Activated naive CD8-positive, alpha-beta T cell treated with anti-CD3 and anti-CD28 coated beads, Interleukin-2, amount 50 U/mL, for 24 hours (primary cell): ENCODE measurements at places on chromosomes 2 and 18.

GRCh38 chr18:1104181-1104881, 199.7 kb downstream of the ADCYAP1 start:
- no peak for DNase-seq

GRCh38 chr2:182655750-182656149, 60.3 kb upstream of the DNAJC10 start:
- DNase-seq, result no peak

GRCh38 chr2:115838539-115838938, 1396.1 kb downstream of the DPP10 start:
- no peak for DNase-seq

DNA sequence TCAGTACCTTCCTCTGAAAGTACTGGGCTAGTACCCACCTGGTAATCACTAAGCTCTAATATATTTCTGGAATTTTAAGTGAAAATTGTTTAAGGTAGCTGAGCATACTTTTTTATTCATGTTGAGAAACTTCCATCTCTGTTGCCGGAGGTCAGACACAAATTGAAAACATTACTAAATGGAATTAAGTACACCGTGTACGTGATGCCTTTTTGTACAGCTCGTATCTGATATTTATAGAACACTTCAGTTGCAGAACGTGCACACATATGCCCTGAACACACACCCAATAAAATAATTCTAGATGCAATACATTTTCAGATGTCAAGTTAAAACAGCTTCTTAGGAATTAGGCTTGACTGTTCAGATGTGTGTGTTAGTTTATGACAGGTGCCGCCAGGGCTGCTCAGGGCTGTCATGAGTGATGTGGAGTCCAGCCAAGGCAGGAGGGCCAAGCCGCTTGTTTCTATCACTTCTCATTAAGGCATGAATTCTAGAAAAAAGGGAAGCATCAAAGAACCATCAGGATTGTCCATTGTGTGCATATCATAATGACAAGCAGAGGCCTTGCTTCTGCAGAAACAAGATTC, 80.9 kb upstream of the FOSL2 start:
- no peak for DNase-seq

- DNase-seq, result no peak
These were observed 1262.2 kb upstream of the PIK3C3 start for GRCh38 chr18:40692871-40693270.

DNA sequence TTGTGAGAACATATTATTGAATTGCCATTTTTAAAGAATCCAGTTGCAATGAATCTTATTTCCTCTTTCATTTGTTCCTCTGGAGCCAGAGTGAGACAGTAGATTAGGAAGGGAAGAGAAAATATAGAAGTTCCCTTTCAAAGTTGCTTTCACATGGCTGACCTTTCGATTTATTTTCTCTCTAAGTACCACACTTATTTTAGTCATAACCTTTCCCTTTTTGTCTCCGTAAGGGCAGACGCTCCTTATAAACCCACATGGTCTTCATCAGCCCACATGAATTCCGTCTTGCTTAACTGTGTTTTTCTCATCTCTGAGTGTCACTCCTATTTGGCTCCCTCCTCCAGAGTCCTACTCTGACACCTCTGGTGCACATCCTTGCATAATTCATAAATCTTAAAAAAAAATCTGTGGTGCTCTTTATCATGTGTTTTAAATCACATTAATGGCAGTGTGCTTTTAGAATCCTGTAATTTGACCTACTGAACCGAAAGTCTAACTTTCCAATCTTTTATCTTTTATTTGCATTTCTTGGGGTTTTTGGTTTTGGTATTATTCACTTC, 38.5 kb upstream of the ZNF396 start:
- DNase-seq, result no peak

GRCh38 chr2:168076731-168077130, 170.7 kb downstream of the STK39 start:
- DNase-seq, result no peak

GRCh38 chr18:71666481-71666880, 877.7 kb downstream of the CBLN2 start:
- DNase-seq, result no peak

GRCh38 chr2:36193680-36194079, 161.9 kb upstream of the CRIM1 start:
- no peak for DNase-seq

DNA sequence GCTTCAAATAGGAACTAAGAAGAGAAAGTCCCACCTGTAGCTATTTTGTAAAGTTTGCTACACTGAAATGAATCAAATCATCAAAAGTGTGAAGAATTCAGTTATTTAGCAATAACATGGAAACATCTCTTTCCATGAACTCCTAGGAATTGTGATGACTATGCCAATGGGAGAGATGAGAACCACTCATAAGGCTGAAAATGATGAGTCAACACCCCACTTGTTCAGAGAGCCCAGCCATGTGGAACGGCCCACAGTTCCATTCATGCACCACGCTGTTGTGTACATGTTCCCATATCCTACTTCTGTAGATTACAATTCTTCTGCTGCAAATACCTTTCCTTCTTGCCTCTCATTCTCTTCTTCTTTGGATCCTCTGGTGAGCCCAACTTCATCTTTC, 645.5 kb upstream of the ID2 start:
- DNase-seq, result no peak

DNA sequence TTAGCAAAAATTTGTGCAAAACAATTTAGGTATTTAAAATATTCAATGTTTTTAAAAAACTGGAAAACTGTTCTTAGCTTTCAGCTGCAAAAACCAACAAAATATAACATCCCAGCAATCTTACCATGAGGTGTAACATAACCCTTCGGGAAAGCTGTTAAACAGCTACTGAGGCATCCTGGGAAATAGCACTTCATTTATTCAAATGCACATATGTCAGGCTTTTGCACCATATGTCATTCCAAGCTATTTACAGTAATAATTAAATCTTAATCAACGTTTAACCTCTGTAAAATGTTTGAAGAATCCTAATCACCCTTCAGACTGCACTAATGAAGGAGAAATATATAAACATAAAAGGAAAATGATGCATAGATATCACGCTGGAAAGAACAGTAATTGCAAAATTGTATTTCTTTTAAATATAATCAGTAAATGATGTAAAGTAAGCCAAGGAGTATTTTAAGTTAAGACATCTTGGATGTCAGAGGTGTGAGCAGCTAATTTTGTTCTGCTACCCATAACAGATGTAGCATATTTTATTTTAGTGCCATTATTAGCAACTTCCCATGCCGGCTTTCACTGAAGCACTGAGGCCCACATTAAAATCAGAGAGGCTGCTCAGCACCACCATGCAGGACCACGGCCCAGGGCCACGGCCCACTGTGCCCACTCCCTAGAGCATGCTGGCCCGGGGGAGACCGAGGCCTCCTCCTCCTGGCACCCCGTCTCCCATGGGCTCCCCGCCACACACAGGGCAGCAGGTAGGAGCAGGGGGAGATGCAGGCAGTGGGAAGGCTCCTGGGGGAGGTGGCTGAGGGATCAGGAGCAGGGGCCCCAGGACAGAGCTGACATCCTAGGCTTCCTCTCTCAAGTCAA, 30.9 kb downstream of the EMX1 start:
- DNase-seq, result no peak

- no peak for DNase-seq
These were observed 12.9 kb downstream of the ALLC start for GRCh38 chr2:3670941-3671340.

DNA sequence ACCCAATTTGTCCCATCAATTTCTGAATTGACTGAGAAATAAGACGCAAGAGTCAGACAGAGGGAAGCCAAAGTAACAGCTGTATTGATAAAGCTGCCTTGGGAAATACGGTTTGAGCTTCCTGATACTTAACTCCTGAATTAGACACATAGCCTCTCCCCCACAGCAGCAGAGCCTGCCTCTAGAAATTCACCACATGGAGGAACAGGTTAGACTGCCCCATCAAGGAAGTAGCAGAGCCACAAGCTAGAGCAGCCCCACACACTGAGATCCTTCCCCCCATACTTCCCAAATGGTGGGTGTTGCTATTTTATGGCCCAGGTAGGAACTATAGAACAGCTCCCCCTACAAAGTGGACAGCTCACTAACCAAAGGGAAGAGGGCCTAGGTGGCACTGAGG, 220.0 kb downstream of the SMAD2 start:
- DNase-seq, result no peak

GRCh38 chr2:145807968-145808367, 1288.0 kb upstream of the ZEB2 start:
- no peak for DNase-seq

- no peak for DNase-seq
These were observed 93.3 kb downstream of the ALPK2 start for GRCh38 chr18:58535340-58536201.

DNA sequence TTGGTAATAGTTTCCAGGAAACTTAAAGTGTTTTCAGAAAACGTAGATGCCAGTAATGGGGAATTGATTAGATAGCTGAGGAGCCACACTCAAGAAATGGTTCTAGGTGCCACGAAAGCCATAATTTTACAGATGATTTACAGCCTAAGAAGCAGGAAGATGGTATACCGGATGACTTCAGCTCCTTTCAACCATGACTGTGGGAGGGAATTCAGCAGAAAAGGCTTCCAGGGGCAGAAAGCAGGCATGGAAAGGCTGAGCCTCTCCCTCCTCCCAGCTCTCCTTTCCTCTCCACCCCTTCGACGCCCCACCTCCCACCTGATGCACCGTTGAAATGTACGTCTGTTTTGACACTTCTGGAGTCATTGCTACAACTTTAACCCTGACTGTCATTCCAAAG, 68.6 kb upstream of the SMIM21 start:
- DNase-seq, result no peak

DNA sequence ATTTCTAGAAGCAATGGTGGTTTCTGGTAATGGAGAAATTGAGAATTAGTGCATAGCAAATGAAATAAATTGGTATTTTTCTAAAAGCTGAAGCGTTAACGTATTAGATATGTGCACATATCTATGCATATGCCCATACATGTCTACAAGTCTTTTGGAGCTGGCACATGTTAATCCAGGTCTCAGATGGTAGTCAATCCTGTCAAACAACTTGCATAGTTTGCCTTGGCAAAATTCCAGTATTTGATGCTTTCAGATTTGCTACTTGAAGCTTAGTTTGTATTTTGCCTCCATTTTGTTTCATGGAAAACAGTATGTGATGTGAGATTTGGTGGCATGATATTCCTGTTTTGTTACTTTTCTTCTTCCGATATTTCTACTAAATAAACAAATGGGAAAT, 304.6 kb downstream of the PARD3B start:
- DNase-seq, result no peak
